IMR-90 (cell line): ENCODE measurements at places on chromosomes 2 and 18.

GRCh38 chr2:12059616-12060441 is 313.4 kb downstream of the LPIN1 start:
- DNase-seq: peak; percentile 57
- H3K36me3 ChIP-seq: no peaks in the 10 kb centered on the region
- H3K27ac ChIP-seq: no peak overlapping the region

DNA sequence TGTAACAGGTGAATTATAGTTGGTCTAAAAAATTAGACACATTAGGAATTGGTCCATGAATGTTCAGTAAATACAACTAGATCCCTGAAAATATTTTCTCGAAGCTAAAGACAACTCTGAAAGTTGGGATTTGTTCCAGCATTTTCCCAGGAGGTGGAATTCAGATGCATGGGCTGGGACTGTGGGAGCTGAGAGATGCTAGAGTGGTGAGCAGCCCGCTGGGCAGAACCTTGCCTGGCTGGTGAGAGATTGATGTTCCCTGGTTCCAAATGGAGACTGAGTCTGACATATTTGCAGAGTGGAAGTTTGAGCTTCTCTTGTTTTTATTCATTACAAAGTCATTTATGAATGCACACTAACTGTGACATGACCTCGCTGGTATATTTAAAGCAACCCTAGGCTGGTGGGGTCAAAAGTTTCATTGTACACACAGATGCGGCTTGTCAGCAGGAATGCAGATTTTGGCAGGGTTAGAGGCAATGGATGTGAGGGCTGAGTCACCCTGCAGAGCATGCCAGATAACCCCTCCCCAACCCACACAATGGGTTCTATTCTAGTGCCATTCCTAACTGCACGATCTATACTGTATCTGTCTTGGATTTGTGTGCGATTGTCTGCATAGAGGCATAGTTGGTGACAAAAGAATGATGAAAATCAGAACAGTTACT is 23.5 kb upstream of the TMEM178A start:
- no peak overlapping the region for H3K27ac ChIP-seq
- DNase-seq: peak; percentile 91
- H3K36me3 ChIP-seq: no peaks in the 10 kb centered on the region
- H3K4me1 ChIP-seq: peaks cover 2% of the 10 kb centered on the region

DNA sequence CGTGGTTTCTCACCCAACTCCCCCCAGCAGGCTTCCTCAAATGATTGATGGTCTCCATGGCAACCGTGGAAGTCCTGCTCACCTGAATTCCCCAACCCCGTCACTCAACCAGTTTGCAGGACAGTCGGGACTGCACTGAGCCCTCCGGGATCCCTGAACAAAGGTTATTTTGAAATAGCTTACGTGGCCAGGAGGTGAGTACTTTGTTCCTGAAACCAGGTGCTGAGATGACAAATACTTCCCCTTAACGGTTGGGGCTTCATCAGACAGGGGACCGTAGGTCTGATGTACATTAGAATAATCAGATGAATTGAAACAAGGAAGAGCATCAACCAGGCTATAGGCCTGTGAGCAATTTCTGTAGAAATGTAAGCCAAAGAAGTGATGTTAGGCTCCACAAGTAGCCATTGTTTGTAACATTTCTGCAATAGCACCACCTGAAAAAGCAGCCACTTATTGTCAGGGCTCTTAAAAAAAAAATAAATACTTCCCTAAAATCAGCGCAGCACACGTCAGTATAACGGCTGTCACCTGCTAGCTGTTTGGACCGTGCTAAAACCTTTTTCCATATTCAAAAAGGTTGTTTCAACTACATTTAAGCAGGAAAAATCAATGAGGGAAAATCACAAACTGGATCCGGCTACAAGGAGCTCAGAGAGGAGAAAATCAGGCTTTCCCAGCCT is 206.4 kb upstream of the ID2 start:
- no peak overlapping the region for H3K27ac ChIP-seq
- peaks cover 1% of the 10 kb centered on the region; the same call in 1 of the 2 replicates for H3K4me1 ChIP-seq
- no peak overlapping the region for H3K4me3 ChIP-seq
- DNase-seq: no peak
- no peaks in the 10 kb centered on the region for H3K36me3 ChIP-seq

DNA sequence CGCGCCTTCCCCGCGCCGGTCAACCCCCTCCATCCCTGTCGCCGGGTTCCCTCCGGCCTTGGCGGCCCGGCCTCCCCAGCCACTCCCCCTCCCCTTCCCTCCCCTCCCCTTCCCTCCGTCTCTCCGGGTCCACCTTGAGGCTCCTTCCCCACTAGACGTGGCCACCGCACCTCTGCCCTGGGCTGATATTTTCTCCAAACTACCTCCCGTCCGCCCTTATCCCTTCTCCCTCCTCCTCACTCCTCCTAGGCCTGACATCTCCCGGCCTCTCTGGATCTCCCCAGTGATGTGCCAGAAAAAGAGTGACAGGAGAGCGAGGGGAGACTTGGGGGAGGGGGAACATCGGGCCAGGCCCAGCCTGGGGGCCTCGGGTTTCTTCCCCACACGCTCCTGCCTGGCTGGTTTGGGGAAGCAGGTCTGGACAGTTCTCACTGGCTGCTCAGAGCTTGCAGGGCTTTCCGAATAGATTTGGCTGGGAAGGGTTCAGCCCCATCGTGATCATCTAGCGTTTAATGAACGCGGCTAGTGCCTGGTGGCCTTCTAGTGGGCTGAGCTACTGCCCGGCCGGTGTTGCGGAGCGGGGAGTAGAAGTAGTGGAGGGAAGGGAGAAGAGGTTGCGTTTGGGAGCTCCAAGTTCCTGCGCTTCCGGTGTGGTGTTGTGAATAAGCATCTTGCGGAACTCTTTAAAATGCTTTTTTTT is 641 bp downstream of the MAPRE3 start:
- H3K4me3 ChIP-seq: peak overlapping the region; percentile 92
- H3K4me1 ChIP-seq: peaks cover 5% of the 10 kb centered on the region; the same call in 1 of the 2 replicates
- no peaks in the 10 kb centered on the region for H3K27me3 ChIP-seq

GRCh38 chr2:220373878-220374277 is 746.4 kb downstream of the SLC4A3 start:
- no peaks in the 10 kb centered on the region for H3K27me3 ChIP-seq
- peak; percentile 81 for DNase-seq
- no peaks in the 10 kb centered on the region for H3K36me3 ChIP-seq
- no peak overlapping the region for H3K27ac ChIP-seq
- peaks cover 4% of the 10 kb centered on the region for H3K4me1 ChIP-seq
- H3K4me3 ChIP-seq: no peak overlapping the region

GRCh38 chr2:177241711-177242120 is 22.8 kb downstream of the NFE2L2 start:
- H3K27me3 ChIP-seq: no peaks in the 10 kb centered on the region
- H3K4me1 ChIP-seq: peaks cover 39% of the 10 kb centered on the region
- peak overlapping the region; percentile 98 for H3K27ac ChIP-seq
- no peak overlapping the region for H3K4me3 ChIP-seq

DNA sequence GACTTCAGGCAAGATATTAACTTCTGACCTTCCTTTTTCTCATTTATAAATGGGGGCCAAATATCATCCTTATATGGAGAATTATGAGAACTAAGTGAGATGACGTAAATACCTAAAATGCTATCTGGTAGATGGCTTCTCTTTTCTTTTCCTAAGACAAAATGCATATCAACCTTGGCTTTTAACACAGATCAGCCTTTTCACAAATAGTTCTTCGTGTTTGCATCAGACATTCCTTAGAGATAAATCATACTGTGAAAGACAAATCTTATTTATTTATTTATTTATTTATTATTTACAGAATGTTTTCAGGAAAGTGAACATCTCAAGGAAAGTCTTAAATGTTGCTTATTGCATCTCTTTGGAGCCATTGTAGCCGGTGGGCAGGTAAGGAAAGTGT is 62.8 kb downstream of the NBEAL1 start:
- 0 out of 2 replicates have a peak, but pooled peaks cover 2% of the 10 kb centered on the region for H3K4me1 ChIP-seq
- no peak overlapping the region for H3K4me3 ChIP-seq
- H3K27me3 ChIP-seq: no peaks in the 10 kb centered on the region
- DNase-seq: peak; percentile 35
- H3K27ac ChIP-seq: no peak overlapping the region

DNA sequence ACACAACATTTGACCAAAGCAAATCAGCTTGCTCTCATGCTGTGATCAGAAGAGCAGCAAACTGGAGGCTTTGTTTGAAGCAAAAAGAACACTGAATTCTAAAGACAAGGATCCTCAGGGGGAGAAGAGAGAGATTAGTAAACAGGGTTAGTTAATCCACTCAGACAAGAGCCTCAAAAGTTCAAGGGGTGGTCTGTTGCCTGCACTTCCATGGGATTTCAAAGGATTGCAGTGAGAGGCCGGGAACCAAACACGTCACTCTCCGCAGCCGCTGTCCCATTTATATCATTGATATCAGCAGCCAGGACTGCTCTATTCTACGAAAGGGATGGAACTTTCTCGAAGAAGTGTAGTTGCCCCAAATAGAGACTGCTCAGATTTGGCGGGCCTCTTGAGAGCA is 97.8 kb upstream of the SP3 start:
- no peaks in the 10 kb centered on the region for H3K36me3 ChIP-seq
- no peaks in the 10 kb centered on the region for H3K27me3 ChIP-seq
- H3K27ac ChIP-seq: no peak overlapping the region
- H3K4me3 ChIP-seq: no peak overlapping the region
- no peak for DNase-seq

GRCh38 chr2:207437524-207438143 is 92.1 kb upstream of the CREB1 start:
- H3K27me3 ChIP-seq: no peaks in the 10 kb centered on the region
- H3K36me3 ChIP-seq: no peaks in the 10 kb centered on the region
- peaks cover 1% of the 10 kb centered on the region; the same call in 1 of the 2 replicates for H3K4me1 ChIP-seq
- H3K4me3 ChIP-seq: no peak overlapping the region
- H3K27ac ChIP-seq: no peak overlapping the region

DNA sequence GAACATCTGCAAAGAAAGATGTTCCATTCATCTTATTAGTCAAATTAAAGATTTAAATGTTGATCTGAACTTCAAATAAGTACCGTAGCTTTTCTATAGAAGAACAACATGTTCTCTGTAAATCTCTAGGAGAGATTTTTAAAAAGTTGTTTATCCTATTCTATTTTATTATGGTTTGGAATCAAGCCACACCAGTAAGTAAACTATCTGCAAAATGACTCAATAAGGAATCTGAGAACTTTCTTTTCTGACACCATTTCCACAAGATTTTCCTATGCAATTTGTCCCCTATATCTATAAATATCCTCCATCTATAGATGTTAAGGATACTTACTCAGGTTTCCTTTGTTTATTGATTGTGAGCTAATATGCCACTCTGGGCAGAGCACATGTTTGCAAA is 736.6 kb downstream of the CBLN2 start:
- no peaks in the 10 kb centered on the region for H3K36me3 ChIP-seq
- peak; percentile 12 for DNase-seq
- no peaks in the 10 kb centered on the region for H3K4me1 ChIP-seq

- peak; percentile 66 for DNase-seq
- H3K36me3 ChIP-seq: no peaks in the 10 kb centered on the region
- peak within 1 kb of the TSS; percentile 58 for H3K4me3 ChIP-seq
- peak within 1 kb of the TSS; percentile 30 for H3K27ac ChIP-seq
- H3K4me1 ChIP-seq: no peaks in the 10 kb centered on the region
Measured at GRCh38 chr2:43676322-43677050, at the start of gene C1GALT1C1L. Gene C1GALT1C1L (minus strand): TSS chr2:43676429. CDS start chr2:43676322, 107 bp downstream.

DNA sequence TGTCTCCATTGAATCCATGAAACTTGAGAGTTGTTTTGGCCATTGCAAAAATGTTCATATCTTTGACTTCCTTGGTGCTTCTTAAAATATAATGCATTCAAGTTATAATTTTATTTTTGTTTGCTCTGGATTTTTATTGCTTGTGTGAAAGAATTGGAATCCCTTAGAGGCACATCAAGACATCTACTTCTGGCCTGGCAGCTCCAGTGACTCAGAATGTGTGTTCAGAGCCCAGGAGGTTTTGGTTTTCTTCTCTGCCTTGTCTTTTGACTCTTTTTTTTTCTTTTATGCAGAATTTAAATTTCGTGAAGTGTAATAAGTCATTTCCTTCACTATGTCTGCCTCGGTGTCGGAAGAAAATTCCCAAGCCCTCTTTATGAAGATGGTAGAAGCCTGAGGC is 180.2 kb downstream of the LTBP1 start:
- peaks cover 2% of the 10 kb centered on the region; the same call in 1 of the 2 replicates for H3K36me3 ChIP-seq
- DNase-seq: peak; percentile 65
- no peaks in the 10 kb centered on the region for H3K27me3 ChIP-seq
- no peak overlapping the region for H3K27ac ChIP-seq

DNA sequence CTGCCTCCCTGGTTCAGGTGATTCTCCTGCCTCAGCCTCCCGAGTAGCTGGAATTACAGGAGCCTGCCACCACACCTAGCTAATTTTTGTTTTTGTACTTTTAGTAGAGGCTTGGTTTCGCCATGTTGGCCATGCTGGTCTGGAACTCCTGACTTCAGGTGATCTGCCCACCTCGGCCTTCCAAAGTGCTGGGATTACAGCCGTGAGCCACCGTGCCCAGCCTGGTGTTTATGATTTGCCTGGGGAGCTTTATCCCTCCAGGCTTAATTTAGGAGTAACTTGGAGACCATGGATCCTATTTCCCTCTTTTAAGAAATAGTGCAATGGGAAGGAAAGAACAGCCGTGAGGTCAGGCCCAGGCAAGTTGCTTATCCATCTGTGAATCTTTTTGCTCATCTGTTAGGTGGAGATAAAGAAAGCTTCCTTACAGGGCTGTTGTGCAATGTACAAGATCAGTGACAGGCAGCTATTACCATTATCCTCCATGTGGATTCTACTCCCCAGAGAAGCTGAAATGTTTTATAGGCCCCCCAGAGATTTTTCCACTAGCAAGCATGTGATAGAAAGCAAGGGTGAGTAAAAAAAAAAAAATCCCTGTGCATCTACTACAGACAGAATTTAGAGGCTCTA is 104.9 kb upstream of the MGAT5 start:
- DNase-seq: no peak
- no peak overlapping the region for H3K4me3 ChIP-seq
- peaks cover 9% of the 10 kb centered on the region; the same call in 1 of the 2 replicates for H3K36me3 ChIP-seq
- H3K27me3 ChIP-seq: no peaks in the 10 kb centered on the region
- H3K4me1 ChIP-seq: peaks cover 10% of the 10 kb centered on the region

- H3K36me3 ChIP-seq: peaks cover 52% of the 10 kb centered on the region
- H3K27ac ChIP-seq: no peak overlapping the region
- H3K4me3 ChIP-seq: no peak overlapping the region
Measured at GRCh38 chr2:239178484-239178883, 222.3 kb downstream of the HDAC4 start.

DNA sequence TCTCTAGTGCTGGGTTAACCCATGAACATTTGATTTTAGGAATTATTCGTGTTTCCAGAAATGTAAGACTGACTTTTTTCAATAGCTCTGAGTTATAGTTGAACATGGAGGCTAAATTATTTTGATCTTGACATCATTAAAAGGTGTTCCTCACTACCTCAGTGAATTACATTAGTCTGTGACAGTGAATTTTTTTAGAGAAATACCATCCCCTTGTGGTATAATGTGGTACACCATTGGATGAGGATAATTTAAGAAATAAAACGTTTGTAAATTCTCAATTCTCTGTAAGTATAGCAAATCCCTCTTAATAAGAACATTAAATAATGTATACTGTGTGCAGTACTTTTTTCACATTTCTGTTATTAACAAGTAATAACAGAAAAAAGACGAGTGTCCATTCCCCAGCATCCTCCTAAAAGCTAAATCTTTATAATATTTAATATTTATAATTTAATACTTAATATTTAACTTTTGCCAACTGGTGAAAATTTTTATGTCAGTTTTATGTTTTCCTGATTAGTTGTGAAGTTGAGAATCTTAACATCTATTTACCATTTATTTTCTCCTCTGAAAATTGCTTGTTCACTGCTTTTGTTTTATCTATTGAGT is 70.3 kb upstream of the CWC22 start:
- no peaks in the 10 kb centered on the region; the same call in 1 of the 2 replicates for H3K27me3 ChIP-seq
- DNase-seq: peak; percentile 22
- no peak overlapping the region for H3K27ac ChIP-seq
- H3K36me3 ChIP-seq: no peaks in the 10 kb centered on the region

- H3K27ac ChIP-seq: no peak overlapping the region
- no peak overlapping the region for H3K4me3 ChIP-seq
- no peaks in the 10 kb centered on the region for H3K36me3 ChIP-seq
Measured at GRCh38 chr2:142484111-142484510, 353.3 kb upstream of the LRP1B start.
